Endothelial cell of umbilical vein (primary cell): ENCODE measurements at places on chromosomes 5 and 9. TPM values are rescaled to one million over a fixed set of nuclear protein-coding genes. Genes with fewer than 3 reads are reported as not detected.

The RANBP6 gene
- 20.9 and 21.9 TPM in 2 replicates for total RNA-seq

The TAF1L gene
- total RNA-seq, result not detected in 2 replicates

GRCh38 chr5:153030755-153031725 lies 459.4 kb upstream of the GRIA1 start:
- DNase-seq, result no peak

DNA sequence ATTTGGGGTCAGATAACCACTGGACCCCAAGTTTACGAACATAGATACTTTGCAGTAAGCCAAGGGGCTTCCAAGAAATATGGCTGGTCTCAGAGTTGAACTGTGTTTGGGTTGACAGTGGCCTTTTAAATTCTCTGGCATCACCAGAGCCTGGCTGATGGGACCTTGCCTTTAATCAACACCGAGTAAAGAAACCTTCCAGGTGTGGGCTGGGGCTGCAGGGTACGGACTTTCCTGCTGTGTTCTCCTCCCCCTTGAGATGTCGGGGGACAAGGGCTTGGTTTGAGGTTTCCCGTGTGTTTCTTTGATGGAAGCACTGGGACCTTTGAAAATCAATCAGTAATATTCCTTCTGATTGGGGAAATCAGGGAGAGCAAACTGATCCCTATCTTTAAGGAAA lies 140.1 kb downstream of the MTX3 start:
- DNase-seq, result no peak

DNA sequence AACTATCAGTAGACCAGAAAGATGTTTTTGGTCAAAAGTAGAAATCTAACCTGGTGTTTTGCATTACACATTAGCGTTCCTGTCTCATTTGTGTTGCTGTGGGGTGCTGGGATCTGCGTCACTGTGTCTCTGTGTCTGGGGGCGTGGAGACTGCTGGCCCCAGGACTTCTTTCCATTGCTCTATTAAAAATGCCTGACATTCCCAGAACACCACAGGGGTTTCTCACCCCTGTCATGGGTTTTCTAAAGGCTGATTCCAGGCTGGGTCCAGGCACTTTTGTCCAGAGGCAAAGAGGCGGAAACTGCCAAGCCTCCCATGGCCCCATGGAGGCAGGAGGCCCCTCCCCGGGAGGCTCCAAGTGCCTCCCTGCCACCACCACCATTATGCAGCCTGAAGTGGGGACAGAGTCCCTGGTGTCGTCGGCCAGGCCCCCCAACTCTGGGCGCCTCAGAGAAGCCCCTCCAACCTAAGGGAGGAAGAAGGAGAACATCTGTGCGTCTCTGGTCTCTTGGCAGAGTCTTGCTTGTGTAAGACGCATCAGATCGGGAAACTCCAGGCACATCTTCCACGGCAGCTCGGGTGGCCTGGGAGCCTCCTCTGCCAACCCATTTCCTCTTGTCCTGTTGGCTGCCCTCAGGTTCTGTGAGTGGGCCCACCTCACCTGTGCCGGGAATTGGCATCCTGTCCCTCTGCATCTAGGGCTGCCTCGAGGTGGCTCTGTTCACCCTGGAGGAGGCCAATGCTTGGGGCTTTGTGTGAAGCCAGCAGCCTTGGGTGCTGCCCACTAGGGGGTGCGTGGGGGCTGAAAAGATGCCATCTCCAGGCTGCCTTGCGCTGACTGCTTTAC lies 13.8 kb upstream of the PLEKHG4B start:
- no peak for DNase-seq
